BE2C (cell line): ENCODE measurements at places on chromosomes 2 and 18.
A peak's percentile ranks its signal among the peaks of the same experiment; 100 is the strongest.

DNA sequence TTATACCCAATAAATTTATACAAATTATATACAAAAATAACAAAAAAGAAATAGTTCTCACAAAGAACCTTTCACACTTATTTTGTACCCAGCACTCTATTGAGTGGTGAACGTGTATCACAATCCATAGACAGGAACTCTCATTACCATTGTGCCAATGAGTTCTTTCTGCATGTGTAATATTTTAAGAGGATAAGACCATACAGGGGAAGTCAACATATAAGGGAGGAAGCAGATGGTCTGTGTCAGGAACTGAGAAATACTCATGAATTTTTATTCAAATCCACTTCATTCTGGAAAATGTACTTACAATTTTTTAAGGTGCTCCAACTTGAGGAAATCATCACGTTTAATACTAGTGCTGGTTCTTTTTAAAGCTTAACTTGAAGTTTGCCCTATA, 27.1 kb upstream of the ELOA2 start:
- DNase-seq: no peak

- no peak for DNase-seq
Measured at GRCh38 chr18:10401521-10401920, 52.9 kb upstream of the APCDD1 start.

DNA sequence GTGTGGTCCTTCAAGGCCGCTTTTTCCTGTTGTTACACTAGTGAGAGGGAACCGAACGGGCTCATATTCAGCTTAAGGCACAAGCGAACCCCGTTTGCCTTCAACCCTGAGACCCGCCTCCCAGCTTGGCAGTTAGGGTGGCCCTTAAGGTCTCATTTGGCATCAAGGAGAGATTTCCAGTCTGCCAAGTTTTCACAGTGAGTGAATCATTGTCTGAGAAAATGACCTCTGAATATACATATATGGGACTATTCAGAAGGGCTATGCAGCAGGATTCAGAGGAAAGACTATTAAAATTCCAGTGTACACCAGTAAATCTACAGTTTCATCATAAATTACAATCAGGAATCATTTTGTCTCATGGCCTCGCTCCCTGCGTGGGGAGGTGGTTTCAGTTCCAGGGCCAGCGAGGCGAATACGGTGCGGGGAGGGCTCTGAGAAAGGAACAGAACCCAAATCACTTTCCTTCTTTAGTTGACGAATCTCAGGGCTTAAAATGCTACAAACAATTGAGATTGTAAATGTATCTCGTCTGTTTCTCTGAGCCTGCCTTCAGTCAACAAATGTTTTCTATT, 231.4 kb downstream of the FAM210A start:
- no peak for DNase-seq

GRCh38 chr2:49616800-49617199, 462.5 kb upstream of the FSHR start:
- no peak for DNase-seq

- DNase-seq: no peak
Measured at GRCh38 chr18:57629422-57629821, 7.8 kb upstream of the NARS1 start.

GRCh38 chr2:46202453-46202852, 94.8 kb upstream of the EPAS1 start:
- DNase-seq: no peak

DNA sequence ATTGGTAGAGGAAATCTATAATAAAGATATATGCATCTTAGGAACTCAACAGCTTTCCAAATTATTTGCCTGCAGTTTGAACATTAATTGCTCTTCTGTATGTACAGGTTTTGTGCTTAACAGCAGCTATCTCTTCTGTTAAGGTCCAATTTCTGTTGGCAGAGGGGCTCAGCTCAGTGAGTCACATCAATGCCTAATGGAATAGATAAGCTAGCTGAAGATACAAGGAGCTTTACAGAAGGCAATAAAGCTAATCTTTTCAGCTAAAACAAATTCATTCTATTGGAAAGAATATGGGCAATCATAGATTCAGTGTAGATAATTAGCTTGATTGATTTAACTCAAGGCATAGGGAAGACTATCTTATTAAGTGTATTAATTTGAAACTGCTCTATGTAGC, 58.4 kb upstream of the UNC80 start:
- DNase-seq: peak; percentile 53

GRCh38 chr2:64223055-64223454, 78.8 kb upstream of the PELI1 start:
- DNase-seq: no peak

DNA sequence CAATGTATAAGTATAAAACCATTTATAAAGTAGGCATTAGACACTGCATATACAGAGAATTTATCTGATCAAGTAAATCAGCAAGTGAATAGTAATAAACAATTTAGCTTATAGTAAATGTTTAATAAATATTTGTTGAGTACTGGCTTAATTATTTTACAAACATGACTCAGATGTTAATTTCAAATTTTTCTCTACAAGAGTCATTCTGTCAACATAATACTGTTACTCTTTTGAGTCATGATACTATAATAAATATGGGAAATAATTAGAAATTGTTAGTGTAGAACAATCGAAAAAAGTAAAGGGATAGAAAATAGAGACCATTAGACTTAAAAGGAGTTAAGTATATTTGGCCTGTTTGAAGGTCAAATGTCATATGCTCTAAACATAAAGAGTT, 133.6 kb upstream of the MC4R start:
- no peak for DNase-seq

GRCh38 chr18:50011813-50012435, 183.0 kb downstream of the MYO5B start:
- DNase-seq: no peak

DNA sequence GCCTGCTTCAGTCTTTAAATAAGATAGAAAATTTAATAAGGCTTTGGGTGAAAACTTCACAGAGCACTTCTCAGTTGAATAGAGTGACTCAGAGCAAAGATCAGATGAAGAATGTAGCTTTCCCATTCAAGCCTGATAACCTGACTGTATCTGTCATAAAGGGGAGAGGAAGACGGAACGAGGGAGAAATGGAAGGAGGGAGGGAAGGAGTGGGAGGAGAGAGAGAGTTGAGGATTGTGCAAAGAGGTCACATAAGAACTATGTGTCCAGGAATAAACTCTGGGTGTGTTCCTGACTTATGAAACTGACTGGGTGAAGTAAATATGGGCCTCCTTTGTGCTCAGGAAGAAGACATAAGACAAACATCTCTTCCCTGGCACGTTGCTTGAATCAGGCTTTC, 385.5 kb downstream of the LPIN1 start:
- no peak for DNase-seq

- peak; percentile 21 for DNase-seq
Measured at GRCh38 chr2:22153931-22154613, 1030.3 kb downstream of the TDRD15 start.

- no peak for DNase-seq
Measured at GRCh38 chr2:176285321-176285720, 16.1 kb downstream of the MTX2 start.
